ENCODE measurements at places on chromosomes 4 and X.

DNA sequence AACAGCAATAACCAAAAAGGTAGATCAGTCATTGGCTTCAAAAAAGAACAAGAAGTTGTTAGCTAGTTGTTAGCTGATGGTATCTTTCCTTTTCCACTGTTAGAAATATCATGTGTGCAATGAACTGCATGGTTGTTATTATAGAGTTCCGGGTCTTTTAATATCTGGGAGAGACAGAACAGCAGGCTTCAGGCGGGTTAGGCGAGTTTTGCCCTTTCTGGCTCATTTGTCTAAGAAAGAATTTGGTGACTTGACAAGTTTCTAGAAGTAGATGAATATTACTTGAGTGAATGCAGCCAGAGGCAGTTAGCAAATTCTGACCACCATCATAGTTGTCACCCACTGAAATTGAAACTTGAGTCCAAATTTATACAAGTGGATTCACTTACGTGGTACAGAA lies 88.9 kb upstream of the MID1 start:
- no peak for DNase-seq

DNA sequence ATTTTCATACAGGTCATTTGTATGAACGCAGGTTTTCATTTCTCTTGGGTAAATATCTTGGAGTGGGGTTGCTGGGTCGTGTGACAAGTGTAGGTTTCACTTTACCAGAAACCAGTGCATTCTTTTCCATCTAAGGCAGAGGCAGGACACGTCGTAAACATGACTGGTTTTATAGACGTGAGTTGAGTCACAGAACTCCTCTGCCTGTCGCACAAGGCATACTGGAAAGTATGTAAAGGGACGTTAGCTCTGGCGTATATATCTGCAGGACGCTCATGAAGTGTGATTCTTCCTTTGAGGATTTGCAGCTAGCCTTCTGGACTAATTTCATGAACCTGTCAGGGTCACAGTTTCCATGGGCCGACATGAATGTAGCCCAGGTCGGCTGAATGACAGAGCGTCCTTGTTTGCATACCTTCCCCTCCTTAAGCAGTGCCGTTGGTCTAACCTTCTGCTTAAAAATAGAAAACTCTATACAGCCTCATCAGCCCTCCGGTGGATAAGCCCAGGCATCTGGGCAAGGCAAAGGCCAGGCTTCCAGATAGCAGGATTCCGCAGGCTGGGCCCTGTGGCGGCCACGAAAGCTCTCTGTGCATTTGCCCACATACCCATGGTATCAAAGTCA lies 106.0 kb downstream of the GPR143 start:
- DNase-seq, result no peak

GRCh38 chrX:108165383-108166111 lies 74.0 kb downstream of the ATG4A start:
- DNase-seq, result peak; percentile 33

DNA sequence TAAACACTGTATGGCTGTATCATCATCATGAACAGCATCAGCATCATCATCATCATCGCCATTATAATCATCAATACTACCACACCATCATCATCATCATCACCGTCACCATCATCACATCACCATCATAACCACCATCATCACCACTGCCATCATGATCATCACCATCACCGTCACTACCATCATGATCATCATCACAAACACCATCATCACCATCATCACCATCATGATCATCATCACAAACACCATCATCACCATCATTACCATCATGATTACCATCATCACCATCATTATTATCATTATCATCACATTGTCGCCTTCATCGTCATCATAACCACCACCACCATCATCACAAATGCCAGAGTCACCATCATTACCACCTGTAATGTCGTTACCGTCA lies 1196.9 kb downstream of the NLGN4X start:
- no peak for DNase-seq

DNA sequence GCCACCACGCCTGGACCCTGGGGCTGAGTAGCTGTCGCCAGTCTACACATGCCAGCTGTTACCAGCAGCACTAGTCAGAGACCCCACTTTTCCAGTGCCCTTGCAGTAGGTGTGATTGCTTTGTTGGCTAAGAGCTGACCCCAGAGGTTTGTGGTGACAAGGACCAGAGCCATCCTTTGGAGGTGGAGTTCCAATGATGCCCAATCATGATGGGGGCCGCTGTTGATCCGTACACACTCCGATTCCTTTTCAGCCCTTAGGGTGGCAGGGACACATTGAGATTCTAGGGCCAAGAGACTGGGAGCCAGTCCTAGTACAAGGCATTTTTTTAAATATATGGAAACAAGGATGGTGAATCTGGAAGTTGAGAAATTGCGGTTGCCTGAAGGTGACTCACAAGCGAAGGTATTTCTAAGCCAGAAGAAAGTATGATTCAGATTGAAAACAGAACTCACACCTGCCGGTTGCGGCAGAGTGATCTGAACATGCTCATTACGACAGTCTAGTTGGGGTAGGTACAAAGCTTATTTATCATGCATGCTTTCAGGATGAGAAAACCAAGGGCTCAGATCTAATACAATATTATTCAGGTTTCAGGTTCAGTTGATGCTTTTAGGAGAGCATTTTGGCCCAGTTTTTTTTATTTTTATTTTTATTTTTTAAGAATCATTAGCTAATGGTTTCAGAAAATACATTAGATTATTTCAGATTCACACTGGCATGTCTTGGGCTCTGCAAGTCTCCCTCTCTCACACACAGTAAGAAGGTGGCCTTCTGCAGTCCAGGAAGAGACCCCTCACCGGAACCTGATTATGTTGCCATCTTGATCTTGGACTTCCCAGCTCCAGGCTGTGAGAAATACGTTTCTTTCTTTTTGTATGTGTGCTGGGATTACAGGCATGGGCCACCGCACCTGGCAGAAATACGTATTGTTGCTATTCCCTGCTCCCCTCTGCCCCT lies 43.4 kb downstream of the SHROOM2 start:
- no peak for DNase-seq

DNA sequence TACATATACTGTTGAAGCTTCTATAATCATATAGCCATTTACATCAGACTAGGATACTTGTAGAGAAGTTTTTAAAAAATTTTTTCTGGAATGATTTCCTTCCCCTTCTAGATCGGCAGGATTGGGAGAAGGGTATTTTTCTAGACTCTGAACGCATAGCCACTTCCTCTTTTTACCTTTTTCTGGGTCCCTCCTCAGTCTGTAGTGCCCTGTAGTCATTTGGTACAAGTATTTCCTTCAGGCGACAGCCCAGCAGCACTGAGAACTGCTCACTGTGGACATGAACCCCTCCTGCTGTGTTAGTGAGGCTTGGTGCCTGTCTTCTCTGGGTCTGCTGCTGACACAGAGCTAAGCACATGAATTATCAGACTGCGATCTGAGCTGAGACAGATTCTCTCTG lies 255.4 kb downstream of the ARHGAP10 start:
- no peak for DNase-seq

DNA sequence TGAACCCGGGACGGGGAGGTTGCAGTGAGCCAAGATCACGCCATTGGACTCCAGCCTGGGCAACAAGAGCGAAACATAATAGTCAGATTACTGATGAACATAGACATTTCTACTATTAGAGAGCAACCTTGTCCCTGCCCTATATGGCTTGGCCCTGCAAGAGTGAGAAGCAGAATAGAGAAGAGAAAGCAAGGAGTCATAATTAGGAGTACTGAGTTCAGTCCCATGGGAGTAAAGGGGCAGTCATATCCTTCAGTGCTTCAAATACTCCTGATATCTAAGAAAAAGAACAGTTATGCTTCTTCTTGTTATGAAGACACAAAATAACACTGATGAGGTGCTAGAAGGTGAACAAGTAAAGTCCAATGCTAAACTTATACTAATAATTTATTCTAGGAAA lies 33.8 kb downstream of the CLDN2 start:
- no peak for DNase-seq

GRCh38 chr4:5941601-5942000 lies 48.7 kb upstream of the CRMP1 start:
- DNase-seq, result no peak

DNA sequence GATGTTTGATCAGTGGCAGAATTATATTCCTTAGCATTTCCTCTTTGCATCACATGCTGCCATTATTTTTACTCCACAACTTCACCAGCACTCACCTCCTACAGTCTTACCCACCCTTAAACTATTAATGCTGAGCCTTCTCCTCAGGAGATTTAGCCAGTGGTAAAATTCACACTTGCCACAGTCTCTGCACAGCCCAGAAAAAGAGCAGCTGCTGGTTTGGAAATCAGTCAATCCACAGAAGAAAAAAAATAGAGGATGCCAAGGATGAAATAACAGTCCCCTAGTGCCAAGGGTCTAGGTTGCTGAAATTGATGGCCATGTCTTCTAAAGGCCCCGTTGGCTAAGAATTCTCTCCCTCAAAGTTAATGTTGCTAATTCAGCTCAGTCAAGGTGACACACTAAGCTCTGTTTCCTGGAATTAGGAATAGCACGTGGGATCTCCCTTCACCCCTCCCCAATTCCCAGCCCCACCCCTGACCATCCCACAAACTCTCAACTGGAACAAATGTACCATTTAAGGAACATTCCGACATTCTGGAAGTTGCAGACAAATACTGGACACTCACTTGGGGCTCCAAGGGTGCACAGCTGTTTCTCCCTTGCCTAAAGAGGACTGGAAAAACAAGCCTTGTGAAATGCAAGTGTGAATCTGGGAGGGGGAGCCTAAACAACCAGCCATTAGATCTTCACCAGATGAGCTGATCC lies 5.7 kb downstream of the ATP1B4 start:
- no peak for DNase-seq

DNA sequence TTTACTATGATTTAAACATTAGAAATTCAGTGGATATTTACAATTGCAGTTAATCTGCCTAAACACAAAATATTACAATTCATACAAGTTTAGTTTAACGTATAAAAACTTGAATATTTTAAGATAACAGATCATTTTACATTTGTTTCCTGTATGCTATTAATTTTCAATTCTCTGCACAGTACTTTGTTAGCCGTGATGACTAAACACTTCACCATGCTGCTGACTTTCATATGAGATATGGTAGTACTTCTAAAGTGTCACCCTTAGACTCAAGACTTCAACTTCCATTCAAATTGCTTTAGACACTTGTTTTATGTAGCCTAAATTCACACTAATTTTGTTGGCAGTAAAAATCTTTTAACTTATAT lies 1646.4 kb upstream of the ADGRL3 start:
- no peak for DNase-seq

DNA sequence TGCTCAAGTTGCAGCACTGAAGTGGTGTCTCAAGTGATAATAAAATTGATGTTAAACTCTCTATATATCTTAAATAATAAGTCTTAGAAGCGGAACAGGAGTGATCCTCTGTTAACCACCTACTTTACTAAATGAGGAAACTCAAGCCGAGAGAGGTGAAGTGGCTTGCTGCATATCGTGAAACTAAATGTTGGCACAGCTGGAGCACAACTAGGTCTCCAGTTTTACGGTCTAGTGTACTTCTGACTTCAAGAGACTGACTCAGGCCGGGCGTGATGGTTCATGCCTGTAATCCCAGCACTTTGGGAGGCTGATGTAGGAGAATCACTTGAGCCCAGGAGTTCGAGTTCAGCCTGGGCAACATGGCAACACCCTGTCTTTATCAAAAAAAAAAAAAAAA lies 35.5 kb upstream of the PLS3 start:
- DNase-seq, result no peak

DNA sequence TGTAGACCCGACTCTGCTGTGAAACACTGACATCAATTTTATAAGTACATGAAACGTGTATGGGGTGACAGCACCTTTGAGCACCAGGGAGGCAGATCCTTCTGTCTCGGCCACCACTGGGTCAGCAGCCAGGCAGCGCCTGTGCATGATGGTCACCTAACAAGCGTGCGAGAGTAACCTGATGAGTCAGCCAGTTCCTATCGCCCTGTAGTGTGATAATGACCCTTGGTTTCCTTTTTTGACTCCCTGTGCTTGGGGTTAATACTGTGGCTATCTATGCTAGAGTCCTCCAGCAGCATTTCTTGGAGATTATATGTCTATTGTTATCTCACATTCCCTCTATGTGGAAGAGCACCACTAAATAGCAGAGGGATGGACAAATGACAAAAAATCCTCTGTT lies 101.6 kb downstream of the NPNT start:
- no peak for DNase-seq

GRCh38 chr4:73445383-73446335 lies 9.6 kb downstream of the AFP start:
- DNase-seq, result peak; percentile 10

GRCh38 chr4:152024881-152025280 lies 264.1 kb upstream of the GATB start:
- no peak for DNase-seq

GRCh38 chr4:177006331-177006730 lies 213.6 kb upstream of the VEGFC start:
- no peak for DNase-seq

DNA sequence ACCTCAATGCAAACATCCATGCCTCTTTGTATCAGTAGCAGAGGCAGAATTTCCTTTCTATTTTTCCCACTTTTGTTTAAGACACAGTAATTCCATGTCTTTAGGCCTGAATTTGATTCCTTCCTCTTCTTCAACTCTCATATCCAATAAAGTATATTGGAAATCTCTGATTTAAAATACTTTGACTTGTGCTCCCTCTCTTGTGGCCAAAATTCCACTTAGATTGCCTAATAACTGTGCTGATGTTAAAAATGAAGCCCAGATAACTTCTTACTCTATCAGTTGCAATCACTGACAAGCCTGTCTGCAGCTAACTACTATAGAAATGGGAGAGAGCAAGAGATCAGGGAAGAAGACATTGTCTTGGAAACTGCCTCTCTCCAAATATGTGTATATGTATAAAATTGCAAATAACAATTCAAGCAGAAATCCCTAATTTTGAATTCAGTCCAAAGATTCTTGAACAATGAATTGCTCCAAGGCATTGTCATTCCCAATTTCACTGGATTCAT lies 163.5 kb upstream of the SPIN4 start:
- DNase-seq, result no peak

- no peak for DNase-seq
Measured at GRCh38 chr4:42736527-42737195, 79.8 kb upstream of the ATP8A1 start.

DNA sequence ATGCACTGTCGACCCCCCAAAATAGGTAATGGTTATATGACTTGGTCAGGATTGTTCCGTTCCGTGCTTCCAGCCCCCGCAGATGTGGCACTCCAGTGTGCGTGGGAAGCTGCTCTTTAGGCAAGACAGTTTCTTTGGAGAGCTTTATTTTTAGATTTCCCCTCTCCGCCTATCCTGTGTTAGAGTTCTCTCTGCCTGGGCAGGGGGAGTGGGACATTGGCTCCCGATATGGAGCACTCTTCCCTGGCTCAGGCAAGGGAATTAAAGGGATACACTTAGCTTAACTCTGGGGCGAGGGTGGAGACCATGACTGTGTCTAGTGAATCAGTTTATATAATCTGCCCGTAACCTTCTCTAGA lies 36.0 kb downstream of the DLG3 start:
- DNase-seq, result no peak

DNA sequence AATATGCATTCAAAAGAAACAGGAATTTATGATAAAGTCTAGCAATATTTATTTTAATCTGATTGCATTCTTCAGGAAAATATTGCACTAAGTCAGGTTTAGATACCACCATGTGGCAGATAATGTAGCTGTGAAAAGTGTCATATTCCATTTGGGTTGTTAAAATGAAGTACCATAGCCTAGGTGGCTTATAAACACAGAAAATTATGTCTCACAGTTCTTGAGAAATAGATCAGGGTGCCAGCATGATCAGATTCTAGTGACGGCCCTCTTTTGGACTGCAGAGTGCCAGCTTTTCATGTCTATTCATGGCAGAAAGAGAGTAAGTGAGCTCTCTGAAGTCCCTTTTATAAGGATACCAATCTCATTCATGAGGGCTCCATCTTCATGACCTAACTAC lies 5.6 kb upstream of the ADGRL3 start:
- no peak for DNase-seq

GRCh38 chrX:34918091-34918736 lies 24.4 kb upstream of the FAM47B start:
- DNase-seq, result no peak
